ENCODE measurements at places on chromosomes 16 and 17. TPM values are rescaled to one million over a fixed set of nuclear protein-coding genes. Genes with fewer than 3 reads are reported as not detected.

GRCh38 chr16:46768809-46769208 lies 20.7 kb upstream of the MYLK3 start:
- DNase-seq, result no peak

GRCh38 chr17:62684179-62684578 lies 56.7 kb downstream of the MRC2 start:
- no peak for DNase-seq

- no peak for DNase-seq
These were observed 59.2 kb upstream of the LYRM9 start for GRCh38 chr17:27952366-27952765.

GRCh38 chr16:83826146-83826913 lies 18.6 kb downstream of the HSBP1 start:
- DNase-seq, result peak; percentile 86

DNA sequence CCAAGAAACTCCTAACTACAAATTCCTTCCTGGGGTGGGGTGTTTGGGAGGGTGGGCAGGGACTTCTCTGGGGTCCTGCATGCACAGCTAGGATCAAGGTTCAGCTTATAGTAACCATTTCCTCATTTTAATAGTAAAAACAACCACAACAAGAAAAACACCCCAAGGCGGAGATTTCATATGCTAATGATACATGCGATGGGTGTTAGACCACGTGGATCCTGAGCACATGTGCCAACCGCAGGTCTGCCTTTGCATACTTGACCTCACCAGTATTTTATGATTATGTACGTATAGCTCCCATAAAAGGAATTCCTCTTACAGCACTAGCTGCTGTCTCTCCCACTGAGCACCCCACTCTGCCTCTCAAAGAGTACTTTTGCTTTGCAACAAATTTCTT lies 1.9 kb downstream of the KRTAP4-11 start:
- no peak for DNase-seq

- no peak for DNase-seq
These were observed 117.3 kb upstream of the FAM20A start for GRCh38 chr17:68718465-68718864.

DNA sequence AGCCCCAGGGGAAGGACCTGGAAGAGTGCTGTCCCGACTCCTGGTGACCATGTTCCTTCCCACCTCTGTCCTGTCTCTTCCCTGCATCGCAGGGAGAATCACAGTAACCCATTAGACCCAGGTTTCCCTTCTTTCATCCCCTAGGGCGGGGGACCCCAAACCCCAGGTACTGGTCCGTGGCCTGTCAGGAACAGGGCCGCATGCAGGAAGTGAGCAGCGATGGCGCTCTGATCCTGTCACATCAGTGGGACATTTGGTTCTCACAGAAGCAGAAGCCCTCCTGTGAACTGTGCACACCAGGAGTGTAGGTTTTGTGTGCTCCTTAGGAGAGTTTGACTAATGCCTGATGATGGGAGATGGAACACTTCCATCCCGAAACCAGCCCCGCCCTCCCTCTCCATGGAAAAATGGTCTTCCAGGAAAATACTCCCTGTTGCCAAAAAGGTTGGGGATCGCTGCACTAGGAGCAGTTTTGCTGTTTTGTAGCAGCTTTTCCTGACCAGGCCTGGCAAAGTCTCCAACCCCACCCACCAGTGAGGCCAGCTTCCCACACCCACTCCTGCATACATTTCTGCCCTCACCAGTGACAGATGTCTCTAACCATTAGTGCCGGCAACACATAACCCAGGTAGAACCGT lies 10.5 kb downstream of the MNT start:
- DNase-seq, result peak; percentile 14

DNA sequence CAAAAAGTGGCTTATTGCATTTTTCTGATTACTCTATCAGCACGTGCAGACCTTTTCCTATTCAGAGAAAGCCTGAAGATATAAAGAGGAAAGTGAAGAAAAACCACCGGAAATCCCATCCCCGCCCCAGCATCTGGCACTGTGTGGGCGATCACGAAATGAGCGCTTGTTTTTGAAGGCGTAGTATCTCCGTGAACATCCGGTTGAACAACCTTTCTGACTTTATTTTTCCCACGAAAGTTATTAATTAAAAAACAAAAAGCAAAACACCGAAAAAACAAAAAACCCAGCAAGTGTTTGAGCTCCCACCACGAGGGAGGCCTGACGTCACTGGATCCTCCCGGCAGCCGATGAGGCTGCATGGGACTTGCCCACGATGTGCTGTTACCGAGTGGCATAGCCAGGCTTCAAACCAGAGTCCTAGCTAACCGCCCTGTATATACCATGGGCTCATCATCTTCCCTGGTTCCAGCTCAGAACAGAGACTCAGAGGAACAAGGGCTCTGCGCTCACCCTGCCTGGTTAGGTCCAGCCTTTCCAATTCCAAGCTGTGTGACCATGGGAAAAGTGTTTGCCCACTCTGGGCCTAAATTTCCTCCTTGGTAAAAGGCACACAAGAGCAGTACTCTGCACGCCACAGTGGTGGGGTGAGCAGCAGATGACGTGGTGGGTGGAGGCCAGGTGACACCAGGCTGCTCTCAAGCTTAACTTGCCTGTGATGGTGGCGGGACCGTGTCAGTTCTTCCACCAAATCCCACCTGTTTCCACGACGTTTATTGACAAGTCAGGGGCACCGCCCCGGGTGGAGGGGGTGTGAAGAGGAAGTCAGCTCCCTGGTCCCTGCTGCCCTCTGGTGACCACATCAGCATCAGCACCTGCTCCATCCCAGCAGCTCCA lies 34.3 kb upstream of the IL21R start:
- peak; percentile 85 for DNase-seq

DNA sequence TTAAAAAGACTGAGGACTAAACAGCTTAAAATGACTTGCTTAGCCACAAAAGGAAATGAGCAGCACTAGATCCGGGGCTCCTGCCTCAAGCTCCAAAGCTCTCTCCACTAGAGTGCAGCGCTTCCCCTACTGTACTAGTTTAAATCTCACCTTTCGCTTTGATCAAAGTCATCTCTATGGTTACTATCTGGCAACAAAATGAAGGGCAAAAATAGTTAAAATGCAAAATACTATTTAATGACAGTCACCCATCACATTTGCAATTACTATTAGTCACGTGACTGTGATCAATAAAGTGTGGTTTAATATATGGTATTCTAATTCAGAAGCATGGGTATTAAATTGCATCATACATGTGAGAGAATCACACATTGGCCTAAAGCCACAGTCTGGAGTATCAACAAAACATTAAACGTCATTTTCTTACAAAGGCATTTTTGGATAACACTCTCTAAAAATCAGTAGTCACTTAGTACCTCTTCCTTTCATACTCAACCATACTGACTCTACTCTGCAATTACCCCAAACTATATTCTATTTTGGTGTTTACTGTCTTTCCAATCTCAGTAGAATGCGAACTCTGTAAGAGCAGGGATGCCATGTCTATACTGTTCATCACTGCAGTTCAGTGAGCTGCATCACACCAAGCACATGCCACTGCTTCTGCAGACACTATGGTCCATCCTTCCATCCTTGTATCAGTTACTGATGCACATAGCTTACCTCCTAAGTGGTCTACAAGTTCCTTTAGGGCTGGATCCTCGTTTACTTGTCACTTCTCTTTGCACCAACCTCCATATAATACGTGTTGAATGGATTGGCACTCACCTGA lies 6.2 kb downstream of the PSMD12 start:
- peak; percentile 67 for DNase-seq

GRCh38 chr16:74605332-74605731 lies 1.6 kb downstream of the GLG1 start:
- no peak for DNase-seq

DNA sequence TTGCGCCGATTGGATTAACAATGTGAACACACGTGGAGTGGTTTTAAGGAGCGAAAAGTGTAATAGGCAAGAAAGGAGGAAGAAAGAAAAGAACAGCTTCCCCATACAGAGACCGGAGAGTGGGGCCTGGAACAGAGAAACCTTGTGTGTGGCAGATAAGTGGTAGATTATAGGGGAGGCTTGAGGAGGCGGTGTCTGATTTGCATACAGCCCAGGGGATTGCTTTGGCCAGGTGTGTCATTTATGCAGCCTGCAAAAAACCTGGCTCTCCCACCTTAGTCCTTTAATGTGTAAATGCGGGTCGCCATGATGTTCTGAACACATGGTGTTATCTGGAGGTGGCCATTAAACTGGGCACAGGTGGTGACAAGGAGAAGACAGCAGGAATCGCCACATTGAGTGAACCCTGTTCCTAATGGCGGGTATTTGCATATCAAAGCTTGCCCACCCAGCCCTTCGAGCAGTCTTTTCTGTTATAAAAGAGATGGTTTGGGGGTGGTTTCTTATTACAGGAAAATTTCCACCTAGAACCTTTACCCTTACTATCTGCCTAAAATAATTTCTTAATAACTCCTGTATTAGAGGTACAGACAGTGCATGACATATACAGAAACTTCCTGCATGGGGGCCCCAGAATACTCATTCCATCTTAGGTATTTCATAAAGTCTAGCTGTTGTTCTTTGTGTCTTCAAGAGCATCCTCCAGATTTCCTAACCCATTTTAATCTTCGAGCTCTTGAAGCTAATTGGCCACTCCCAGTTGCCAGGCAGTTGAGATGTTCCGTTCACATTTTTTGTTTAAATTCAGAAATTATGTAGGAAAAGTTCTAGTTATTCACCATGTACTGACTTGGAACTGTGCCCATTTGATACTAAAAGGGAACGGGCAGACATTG lies 292.5 kb downstream of the RBFOX1 start:
- DNase-seq, result no peak

- DNase-seq, result peak; percentile 47
These were observed 7.4 kb downstream of the HS3ST3A1 start for GRCh38 chr17:13594310-13594709.

- DNase-seq, result no peak
These were observed 5.8 kb upstream of the FASN start for GRCh38 chr17:82103553-82104451.

DNA sequence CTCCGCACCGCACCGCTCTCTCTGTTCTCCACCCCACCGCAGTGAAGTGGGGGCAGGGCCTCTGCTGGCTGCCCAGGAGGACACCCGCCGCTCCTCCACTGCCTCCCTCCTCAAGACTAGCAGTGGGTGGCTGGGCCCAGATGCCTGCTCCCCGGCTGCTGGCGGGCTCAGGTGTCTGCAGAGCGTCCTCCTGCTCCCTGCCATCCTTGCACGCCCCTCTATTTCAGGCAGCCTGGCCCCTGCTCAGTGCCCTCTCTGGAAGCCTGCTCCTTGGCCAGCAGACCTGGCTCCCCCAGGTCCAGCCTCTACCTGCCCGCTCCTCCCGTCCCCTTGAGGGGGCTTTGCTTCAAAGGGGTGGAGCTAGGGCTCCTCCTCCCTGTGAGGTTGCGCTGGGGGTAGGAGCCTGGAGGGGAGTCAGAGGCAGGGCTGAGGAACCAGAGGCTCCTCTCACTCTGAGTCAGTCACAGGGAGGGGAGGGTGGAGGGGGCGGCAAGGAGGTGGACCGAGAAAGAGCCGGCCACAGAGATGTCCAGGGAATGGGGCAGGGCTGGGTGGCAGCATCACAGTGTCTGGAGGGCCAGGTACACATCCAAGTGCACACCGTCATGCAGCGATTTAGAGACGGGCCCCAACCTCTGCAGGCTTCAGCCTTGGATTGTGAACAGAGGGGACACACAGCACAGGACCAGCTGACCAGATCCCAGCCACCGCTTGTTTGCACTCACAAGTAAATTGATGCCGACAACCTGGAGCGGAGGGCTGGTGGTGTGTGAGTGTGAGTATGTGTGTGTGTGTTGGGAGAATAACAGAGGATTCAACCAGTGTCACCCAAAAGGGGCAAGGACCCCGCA lies 9.8 kb upstream of the TMEM92 start:
- DNase-seq, result peak; percentile 67

DNA sequence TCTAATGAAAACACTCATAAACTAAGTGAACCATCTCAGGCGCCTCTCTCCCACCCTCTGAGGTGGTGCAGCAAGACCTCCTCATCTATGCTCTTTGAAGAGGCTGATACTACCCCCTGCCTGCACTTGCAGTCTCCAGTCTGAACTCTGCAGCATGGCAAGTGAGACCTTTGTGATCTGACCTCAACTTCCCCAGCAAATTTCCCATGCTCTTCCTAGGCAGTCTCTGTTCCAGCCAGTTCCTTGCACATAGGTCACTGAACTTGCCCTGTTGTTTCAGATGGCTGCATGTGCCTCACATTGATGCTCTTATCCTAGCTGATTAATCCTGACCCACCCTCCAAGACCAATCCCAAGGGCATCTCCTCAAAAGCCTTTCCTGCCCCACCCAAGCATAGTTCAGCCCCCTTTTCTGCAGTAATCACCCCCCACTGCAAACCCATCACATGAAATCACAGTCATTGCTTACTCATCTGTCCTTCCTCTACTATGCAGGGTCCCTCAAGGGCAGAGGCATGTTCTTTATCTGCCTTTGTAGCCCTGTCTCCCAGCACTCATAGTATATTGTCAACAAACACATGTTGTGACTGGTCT lies 42.0 kb downstream of the TBX21 start:
- DNase-seq, result no peak

DNA sequence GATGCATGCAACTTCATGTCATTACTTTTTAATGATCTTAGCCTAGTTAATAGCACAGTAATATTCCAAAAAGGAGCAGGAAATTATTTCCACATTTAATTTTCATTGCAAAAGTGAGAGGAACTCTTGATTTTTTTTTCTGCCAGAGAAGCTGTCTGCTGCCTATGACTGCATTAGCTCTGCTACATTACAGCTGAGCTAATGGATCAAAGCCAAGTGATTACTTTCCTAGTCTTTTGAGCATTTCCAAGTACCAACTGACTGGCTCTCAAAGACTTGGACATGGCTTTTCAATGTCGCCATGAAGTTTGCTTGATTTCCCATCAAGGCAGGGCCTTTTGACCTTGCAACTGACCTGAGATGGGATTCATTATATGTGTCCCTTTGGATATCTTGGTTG lies 356.6 kb upstream of the XYLT1 start:
- no peak for DNase-seq

- DNase-seq, result no peak
These were observed 47.3 kb downstream of the NLRP1 start for GRCh38 chr17:5536866-5537650.

GRCh38 chr17:5120036-5120435 lies 4.2 kb downstream of the USP6 start:
- DNase-seq, result no peak

DNA sequence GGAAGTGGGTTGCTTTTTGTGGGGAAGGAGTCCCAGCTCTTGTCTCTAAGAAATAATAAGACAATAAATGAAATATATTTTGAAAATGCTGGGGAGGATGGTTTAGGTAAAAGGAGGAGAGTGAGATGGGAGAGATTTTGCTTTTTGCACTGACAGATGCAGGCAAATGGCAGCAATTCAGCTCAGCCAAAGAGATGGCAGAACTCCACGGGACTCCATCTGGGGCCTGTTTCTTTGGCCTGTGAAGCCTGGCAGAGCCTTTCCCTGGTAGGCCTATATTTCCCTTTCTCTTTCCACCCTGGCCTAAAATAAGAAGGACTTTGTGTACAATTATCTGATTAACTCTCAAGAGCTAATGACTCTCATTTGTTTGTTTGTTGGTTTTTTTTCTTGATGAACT lies 1525.1 kb downstream of the CDH11 start:
- no peak for DNase-seq

GRCh38 chr17:80956321-80957190 lies 35.1 kb upstream of the CHMP6 start:
- DNase-seq, result no peak

- no peak for DNase-seq
These were observed 4.8 kb downstream of the EEF2K start for GRCh38 chr16:22210854-22211253.

The WNT3 gene
- polyA plus RNA-seq, result 7.6 TPM

The TBC1D3E gene
- polyA plus RNA-seq, result not detected

The FADS6 gene
- polyA plus RNA-seq, result not detected

The SLC43A2 gene
- polyA plus RNA-seq, result 9.8 TPM

The LITAFD gene
- polyA plus RNA-seq, result not detected

The APOBR gene
- 0.03 TPM for polyA plus RNA-seq

The DNAI2 gene
- not detected for polyA plus RNA-seq

The TVP23C gene
- 4.7 TPM for polyA plus RNA-seq

The SPATA22 gene
- not detected for polyA plus RNA-seq

All from SK-N-SH (cell line).